ENCODE measurements at places on chromosomes 2 and 18.

GRCh38 chr18:35130236-35130635, 89.0 kb downstream of the MAPRE2 start:
- DNase-seq: no peak

DNA sequence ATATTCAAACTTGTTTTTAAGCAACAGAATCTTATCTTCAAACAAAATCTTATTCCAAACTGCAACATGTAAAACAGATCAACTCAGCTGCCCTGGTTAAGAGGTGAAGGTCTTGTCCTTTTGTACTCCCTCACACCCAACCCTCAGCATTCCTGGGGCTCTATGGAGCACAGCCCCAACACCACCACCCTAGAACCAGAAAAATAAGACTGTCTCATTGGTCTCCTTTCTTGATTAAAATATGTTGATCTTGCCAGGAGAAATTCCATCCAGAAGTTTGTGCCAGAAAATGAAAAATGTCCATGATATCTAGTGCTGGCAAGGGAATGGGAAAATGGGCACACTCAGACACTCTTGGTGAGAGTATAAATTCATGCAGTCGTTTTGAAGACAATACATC, 62.1 kb upstream of the TMEM17 start:
- no peak for DNase-seq

- no peak for DNase-seq
Observed at GRCh38 chr18:13513481-13513880, 212.9 kb downstream of the FAM210A start.

DNA sequence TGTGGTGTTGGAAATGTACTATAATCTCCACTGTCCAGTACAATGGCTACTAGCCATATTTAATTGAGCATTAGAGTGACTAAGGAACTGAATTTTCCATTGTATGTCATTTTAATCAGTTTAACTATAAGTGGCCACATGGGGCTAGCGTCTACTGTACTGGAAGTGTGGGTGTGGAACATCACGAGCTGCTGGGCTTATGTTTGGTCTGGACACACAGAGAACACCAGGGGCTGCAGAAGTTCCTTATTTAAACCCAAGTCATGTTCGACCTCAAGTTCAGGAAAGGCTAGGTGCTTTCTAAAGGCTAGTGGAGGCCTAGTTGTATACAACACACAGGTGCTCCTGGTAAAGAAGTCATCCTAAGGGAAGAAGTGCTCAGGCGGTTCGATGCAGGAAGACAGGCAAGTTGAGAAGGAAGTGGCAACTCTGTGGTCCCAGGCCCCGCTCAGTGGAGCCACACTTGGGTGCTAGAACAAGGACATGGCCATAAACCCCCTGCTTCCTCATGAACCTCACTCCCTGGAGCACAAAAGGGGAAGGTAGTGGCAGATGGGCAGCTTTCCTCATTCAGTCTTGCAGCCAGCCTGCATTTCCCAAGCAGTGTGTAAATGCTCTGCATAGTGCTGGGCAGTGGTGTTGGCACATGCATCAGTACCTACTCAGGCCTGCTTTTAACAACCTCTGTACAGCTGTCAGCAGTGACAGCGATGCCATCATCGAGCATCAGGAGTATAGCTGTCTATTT, 13.3 kb downstream of the LGALSL start:
- no peak for DNase-seq

- peak; percentile 46 for DNase-seq
Observed at GRCh38 chr2:38947241-38948239, 57.9 kb downstream of the ARHGEF33 start.

GRCh38 chr2:30334762-30335363, 103.5 kb downstream of the LBH start:
- no peak for DNase-seq

DNA sequence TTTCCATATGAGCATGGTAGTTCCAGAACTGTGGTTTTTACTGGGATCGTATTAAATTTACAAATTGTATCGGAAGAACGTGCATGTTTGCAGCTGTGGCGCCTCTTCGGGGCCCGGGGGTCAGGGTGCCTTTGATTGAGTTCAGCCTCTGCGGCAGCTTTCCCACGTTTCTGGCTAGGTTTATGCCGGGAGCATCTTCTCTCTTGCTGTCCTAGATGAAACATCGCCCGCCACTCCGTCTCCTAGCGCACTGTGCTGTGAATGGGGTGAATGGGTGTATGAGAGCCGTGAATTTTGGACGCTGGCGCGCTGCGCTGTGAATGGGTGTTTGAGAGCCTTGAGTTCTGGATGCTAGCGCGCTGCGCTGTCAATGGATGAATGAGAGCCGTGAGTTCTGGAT, 12.3 kb downstream of the PDCD1 start:
- DNase-seq: no peak

GRCh38 chr2:27270670-27271069, 4.6 kb upstream of the DNAJC5G start:
- no peak for DNase-seq

DNA sequence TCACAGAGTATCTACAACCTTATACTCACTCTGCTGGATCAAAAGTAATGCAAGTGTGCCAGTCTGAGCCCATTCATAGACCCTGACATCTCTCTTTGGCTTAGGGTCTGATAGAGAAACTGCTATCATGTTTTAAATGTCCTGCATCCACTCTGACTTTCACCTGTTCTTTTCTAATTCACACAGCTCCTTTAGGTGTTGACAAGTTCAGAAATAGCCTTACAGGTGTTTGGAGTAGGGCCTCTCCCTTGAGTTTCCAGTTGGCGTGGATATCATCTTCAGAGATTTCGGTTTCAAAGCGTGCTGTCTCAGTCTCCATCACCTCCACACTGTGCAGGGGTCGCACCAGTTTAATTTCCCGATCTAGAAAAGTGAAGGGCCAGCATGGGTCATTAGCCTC, 150.3 kb downstream of the PLEKHA3 start:
- DNase-seq: no peak

DNA sequence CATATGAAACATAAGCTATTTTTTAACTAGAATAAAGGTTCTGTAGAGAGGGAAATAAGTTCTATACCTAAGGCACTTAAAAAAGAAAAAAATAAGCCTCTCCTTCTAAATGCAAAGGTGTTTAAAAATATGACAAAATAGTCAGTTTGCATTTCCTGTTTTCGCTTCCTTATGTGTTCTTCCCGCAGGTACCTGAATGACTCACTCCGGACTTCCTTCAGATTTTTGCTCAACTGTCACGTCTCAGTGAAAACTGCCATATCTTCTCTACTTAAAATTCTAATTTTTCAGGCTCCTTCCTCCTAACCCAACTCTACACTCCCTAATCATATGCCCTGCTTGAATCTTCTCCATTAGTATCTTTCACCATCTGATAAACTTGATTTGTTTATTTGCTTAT, 1333.1 kb downstream of the LRP1B start:
- no peak for DNase-seq

GRCh38 chr2:121818546-121818945, 63.1 kb downstream of the TSN start:
- no peak for DNase-seq

GRCh38 chr2:69191634-69192033, 178.7 kb downstream of the ANTXR1 start:
- DNase-seq: no peak

- DNase-seq: no peak
Observed at GRCh38 chr2:215447673-215448081, 11.8 kb upstream of the FN1 start.

- no peak for DNase-seq
Observed at GRCh38 chr2:120195553-120195952, 27.6 kb downstream of the TMEM185B start.

DNA sequence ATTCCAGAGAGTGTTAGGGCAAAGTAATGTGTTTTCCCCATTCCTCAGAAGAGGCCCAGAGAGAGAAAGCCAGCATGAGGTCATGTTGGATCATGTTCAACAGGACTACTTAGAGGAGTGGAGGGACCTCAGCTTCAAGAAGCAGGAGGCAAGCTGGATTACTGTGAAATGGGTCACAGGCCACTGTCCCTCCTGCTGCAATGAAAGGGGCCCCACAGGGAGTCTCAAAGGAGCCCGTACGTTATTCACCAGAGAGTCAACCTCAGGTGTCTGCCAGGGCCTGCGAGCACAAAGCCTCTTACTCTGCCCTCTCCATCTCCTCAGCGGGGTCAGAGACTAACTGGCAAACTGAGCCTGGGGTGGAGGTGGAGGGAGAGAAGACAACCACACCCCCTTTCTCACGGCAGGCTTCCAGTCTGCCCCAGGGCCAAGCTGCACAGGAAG, 27.2 kb upstream of the ACYP2 start:
- no peak for DNase-seq

GRCh38 chr2:201798252-201798913, 8.0 kb upstream of the CDK15 start:
- no peak for DNase-seq

- DNase-seq: no peak
Observed at GRCh38 chr2:95025406-95026319, at the start of gene MAL. TSS of gene MAL (plus strand) at chr2:95025708. CDS start at chr2:95025793, 85 bp downstream.

DNA sequence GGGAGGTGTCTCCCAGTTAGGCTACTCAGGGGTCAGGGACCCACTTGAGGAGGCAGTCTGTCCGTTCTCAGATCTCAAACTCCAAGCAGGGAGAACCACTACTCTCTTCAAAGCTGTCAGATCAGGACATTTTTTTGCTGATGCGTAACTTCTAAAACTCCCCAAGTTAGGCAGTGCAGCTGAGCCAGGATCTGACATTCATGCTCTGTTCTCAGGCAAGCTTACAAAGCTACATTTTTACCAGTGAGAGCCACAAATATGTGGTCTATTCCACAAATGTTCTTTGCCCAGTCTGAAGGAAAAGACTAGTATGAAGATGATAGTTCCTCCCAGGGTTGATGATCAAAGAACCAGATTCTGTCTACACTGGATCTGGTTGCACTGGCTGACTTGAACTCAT, 184.1 kb downstream of the MTCL1 start:
- no peak for DNase-seq

DNA sequence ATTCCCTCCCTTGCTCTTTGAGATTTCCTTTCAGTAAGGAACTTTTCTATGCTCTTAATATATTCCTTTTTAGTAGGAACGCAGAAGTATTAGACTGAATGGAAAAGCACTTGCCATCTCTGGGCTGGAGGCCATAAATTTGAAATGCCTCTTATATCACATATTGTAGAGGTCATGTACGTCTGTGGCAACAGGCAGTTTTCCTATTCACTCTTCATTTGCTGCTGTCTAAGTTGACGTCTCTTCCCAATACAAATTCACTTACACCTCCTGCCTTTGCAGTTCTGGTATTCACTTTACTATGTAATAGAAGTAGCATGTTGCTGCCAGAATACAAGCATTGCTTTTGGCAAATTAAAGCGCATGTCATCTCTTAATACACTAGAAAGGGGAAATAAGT, 34.7 kb downstream of the MGAT4A start:
- DNase-seq: no peak

- no peak for DNase-seq
Observed at GRCh38 chr2:205474741-205475415, 207.4 kb upstream of the NRP2 start.

GRCh38 chr2:226755631-226756030, 44.0 kb downstream of the IRS1 start:
- DNase-seq: no peak

DNA sequence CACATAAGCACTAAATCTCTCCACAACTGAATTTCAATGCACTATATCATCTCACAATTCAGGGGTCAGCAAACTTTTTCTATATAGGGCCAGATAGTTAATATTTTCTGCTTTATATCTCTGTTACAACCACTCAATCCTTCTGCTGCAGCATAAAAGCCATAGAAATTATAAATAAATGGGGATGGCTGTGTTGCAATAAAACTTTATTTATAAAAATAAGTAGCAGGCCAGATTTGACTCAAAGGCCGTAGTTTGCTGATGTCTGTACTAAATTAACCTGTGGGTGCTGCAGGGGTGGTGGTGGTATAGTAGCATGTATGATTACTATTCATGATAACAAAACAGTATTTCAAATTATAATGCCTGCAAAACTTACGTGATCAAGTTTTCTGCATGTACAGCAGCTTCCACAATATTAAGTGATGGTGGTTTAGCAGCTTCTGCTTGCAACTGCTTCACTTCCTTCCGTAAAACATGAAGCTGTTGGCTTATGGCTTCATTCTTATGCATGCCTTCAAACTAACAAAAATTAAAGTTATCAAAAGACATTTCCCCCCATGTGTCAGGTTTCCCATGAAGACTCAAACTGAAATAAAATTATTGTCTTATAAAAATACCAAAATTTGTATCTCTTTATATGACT, 64.1 kb downstream of the SIGLEC15 start:
- no peak for DNase-seq
